Naive thymus-derived CD8-positive, alpha-beta T cell (primary cell): ENCODE measurements at places on chromosomes 2 and 18.

DNA sequence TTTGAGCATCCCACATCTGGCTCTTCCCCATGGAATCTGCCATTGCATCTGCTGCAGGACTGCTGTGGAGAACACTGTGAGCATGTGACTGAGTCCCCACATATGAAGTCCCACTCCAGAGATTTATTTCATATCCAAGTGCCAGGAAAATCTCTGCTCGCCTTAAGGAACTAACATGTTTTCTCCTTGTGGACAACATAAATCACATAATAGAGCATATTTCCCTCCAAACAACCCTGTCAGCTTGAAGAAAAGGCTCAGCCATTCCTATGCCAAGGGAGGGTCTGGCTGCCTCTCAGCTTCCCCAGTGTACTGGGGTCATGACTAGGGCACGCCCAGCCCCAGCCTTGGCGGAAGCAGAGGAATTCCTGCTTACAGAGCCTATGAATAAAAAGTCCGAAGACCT, 193.7 kb downstream of the DNER start:
- no peak for DNase-seq

DNA sequence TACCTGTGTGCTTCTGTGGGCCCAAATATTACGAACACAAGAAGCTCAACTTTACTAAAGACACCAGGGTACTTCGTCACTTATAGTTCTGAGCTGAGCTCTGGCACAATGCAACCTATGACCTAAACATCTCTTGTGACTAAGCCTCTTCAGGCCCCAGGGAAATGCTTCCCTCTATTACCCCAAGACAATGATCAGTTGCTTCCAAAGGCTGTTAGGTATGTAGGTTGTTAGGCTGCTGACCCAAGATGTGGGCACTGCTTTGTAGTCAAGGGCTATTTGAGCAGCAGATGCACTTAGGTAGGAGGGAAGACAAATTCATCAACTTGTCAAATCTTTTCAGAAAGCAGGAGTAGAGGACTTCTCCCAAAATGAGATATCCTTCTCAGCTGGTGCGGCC, 640.1 kb downstream of the EPHA4 start:
- DNase-seq, result no peak

- no peak for DNase-seq
Measured at GRCh38 chr2:214843823-214844222, 34.3 kb upstream of the BARD1 start.

GRCh38 chr2:205785507-205786260, 103.4 kb downstream of the NRP2 start:
- no peak for DNase-seq

GRCh38 chr18:6488956-6489355, 74.2 kb upstream of the L3MBTL4 start:
- DNase-seq, result no peak

GRCh38 chr2:110097506-110098220, 18.0 kb downstream of the MALL start:
- DNase-seq, result no peak

DNA sequence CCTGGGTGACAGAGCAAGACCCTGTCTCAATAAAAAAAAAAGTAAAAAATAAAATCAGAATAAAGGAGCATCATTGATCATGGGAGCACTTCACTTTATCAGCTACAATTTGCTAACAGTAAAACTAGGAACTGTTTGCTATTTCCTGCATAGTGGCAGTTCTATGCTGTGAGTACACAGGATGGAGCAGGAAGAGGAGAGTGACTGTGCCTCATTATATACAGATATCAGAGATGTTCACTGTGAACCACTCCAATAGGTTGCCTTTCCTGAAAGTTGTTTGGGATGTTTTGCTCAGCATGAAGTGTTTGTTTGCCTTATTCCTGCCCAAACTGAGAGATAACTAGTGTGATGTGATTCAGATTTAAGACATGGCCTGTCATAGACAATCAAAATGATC, 151.4 kb upstream of the EPAS1 start:
- DNase-seq, result no peak

GRCh38 chr18:77065221-77065981, 67.2 kb downstream of the MBP start:
- DNase-seq, result no peak

DNA sequence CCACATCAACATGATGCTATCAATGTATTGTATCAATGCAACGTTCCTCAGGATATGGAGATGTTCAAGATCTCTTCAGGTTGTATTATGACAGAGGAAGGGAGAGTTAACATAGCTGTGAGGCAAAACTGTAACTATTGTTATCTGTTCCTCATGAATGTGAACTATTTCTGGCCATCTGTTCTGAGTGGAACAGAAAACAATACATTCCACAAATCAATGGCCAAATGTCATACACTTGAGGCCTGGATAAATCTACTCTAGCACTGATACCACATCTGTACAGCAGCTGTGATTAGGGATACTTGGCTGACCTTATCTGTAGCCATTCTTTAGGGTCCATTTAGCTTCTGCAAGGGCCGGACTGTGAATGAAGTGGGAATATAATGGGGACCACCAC, 447.9 kb downstream of the IRS1 start:
- no peak for DNase-seq

- no peak for DNase-seq
Measured at GRCh38 chr2:41521211-41521610, 526.6 kb upstream of the PKDCC start.

DNA sequence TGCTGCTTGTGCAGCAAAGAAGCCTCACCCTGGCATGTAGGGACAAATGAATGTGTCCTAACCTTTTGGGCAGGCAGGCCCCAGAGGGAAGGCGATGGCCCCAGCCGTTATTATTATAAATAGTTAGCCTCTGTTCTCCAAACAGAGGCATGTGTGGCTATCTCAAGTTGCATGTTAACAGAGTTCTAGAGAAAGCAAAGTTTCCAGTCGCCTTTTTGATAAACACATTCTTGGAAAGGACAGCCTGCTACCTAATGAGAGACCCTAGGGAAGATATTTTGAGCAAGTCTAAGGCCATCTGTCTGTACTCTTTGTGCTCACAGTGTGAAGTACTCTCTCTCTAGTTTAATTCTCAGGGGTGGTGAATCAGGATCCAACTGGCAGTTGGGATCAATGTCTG, 97.4 kb upstream of the FHL2 start:
- no peak for DNase-seq

- DNase-seq, result no peak
Measured at GRCh38 chr2:113080134-113080533, 12.4 kb downstream of the IL1F10 start.
